ENCODE measurements at places on chromosomes 12 and 14.

DNA sequence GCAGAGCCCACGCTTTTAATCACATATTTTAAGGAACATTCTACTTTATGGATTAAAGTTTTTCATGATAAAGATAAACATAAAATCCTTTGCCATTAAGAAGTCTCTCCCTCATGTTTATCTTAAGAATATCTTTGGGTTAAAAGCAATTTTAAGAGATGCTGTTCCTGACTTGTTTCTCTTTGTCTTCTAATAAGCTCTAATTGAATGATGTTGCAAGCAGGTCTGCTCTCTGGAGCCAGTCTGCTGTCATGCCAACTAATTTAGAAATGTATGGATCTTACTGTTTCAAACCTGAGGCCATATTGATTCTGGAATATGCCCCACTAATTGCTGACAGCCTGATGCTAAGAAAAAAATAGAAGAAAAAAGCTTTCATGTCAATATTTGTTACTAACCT lies 173.6 kb downstream of the TTC8 start:
- no peak for DNase-seq

DNA sequence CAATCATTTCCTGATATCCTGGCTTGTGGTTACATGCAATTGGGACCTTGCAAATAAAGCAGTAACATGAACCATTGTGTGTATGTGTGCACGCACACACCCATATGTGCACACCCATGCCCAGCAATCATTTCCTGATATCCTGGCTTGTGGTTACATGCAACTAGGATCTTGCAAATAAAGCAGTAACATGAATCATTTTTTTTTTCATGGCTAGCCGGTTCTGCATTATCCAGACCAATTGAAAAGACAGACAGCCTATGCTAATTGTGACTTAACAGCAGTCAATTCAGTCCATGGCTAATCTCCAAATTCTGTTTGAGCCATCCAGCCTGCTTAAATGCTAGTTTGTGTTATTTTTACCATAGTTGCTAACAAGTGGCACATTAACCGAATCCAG lies 134.3 kb downstream of the TTC7B start:
- no peak for DNase-seq

DNA sequence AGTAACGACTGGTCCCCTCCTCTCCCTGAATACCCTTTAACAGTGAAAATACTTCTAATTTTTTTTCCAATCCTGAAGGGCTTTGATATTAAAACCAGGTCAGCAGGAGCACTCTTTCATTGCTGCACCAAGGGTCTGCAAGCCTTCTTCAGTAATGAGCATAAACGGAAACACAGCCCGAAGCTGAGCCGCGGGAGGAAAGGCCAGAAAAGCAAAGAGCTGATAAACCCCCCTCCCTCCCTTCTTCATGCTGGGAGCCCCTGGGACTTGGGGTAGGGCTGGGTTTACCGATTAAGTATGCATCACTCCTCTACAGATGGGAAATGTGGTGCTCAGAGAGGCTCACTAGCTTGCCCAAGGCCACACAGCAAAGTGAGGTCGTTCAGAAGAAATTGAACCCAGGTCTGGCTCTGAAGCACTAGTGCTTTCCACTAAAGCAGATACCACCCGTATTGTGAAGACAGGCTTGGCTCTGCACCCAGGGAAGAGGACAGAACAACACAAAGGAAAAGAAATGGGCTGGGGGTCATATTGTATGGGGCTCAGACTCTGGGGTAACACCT lies 128.8 kb downstream of the GLT1D1 start:
- DNase-seq: no peak

- no peak for DNase-seq
Observed at GRCh38 chr12:58919231-58920101, 838 bp downstream of the LRIG3 start.

GRCh38 chr12:113461666-113462065 lies 10.0 kb downstream of the LHX5 start:
- DNase-seq: no peak

- DNase-seq: no peak
Observed at GRCh38 chr12:2682296-2683251, 112.2 kb upstream of the FKBP4 start.
